HCT116 (cell line): ENCODE measurements at places on chromosomes 1 and 21.
A peak's percentile ranks its signal among the peaks of the same experiment; 100 is the strongest.

GRCh38 chr1:235954306-235955283, 87.9 kb upstream of the LYST start:
- DNase-seq = no peak

GRCh38 chr1:69921486-69921885, 283.9 kb downstream of the LRRC40 start:
- no peak for DNase-seq

GRCh38 chr1:162984699-162985098, 84.5 kb upstream of the RGS4 start:
- no peak for DNase-seq

- no peak for DNase-seq
These were observed 108.7 kb downstream of the USH2A start for GRCh38 chr1:216314379-216315095.

GRCh38 chr1:3466366-3467075, 12.1 kb downstream of the ARHGEF16 start:
- DNase-seq = no peak

GRCh38 chr1:1677718-1678580, 14.6 kb downstream of the SLC35E2B start:
- DNase-seq = no peak

DNA sequence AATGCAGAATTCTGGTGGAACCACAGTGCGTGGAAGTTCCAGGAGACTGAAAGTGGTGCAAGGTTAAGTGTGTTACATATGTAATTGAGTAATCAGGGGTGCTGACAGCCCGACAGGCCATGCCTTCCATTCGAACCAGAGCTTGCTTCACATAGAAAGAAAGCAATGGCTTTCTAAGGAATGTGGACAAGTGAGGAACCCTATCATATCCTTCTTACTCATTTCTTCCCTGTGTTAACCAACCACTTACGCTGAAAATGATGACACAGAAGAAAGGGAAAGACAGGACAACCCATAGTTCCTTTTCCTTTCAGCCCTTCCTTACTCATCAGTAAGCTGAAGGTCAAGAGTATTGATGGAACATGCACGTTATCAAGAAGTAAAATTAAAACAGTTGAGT, 48.1 kb upstream of the KCNA3 start:
- no peak for DNase-seq

DNA sequence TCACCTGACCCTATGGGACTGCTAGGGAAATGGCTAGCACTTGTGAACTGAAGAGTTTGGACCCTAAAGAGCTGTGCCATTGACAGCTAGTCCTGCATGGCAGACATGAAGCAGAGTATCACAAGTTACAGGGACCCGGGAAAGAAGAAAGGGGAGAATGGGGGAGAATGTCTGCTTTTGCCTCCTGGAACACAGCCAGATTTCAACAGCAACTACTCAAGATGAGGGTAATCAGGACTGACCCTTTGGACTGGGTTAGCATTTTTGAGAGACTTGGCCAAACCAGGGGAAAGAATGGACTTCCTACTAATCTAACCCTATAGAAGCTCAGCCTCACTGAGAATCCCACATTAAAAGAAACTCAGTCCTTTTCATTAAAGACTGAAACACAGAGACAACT, 8.7 kb upstream of the UTP25 start:
- no peak for DNase-seq

DNA sequence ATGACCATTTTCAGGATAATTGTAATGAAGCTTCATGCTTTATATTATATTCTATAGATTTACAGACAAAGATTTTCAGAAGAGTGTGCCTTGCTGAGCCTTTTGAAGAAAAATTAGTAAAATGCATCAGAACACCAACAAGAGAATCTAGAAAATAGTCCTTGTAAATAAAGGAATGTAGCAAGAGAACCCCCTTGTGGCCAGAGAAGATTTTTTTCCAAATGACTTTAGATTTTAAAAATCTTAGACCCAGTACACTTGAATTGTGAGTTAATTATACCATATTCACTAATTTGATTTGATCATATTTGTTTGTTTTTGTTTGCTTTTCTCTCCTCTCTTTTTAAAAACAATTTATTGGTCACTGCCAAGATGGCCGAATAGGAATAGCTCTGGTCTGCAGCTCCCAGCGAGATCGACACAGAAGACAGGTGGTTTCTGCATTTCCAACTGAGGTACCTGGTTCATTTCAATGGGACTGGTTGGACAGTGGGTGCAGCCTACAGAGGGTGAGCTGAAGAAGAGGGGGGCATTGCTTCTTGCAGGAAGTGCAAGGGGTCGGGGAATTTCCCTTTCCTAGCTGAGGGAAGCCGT, 12.8 kb upstream of the IFI44L start:
- DNase-seq = peak; percentile 16

DNA sequence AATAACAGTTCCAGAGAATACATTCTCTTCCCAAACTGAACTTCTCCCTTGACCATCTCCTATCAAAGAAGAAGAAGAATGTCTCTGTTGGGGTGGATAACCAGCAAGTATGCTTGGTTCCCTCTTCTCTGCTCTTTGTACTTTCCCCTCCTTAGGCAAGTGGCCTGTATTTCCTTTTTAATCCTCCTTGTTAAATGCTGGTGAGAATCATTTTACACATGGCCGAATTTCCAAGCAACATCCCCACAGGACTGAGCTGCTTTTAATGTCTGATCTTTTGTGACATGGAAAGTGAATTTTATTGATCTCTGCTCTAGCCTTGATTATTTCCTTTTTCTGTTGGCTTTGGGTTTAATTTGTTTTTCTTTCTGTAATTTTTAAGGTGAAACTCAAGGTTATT, 336.7 kb downstream of the DUSP10 start:
- DNase-seq = no peak

- peak; percentile 31 for DNase-seq
These were observed 12.6 kb downstream of the ZC3H12A start for GRCh38 chr1:37486680-37487618.

- no peak for DNase-seq
These were observed 48.5 kb downstream of the RHBG start for GRCh38 chr1:156417401-156418020.

DNA sequence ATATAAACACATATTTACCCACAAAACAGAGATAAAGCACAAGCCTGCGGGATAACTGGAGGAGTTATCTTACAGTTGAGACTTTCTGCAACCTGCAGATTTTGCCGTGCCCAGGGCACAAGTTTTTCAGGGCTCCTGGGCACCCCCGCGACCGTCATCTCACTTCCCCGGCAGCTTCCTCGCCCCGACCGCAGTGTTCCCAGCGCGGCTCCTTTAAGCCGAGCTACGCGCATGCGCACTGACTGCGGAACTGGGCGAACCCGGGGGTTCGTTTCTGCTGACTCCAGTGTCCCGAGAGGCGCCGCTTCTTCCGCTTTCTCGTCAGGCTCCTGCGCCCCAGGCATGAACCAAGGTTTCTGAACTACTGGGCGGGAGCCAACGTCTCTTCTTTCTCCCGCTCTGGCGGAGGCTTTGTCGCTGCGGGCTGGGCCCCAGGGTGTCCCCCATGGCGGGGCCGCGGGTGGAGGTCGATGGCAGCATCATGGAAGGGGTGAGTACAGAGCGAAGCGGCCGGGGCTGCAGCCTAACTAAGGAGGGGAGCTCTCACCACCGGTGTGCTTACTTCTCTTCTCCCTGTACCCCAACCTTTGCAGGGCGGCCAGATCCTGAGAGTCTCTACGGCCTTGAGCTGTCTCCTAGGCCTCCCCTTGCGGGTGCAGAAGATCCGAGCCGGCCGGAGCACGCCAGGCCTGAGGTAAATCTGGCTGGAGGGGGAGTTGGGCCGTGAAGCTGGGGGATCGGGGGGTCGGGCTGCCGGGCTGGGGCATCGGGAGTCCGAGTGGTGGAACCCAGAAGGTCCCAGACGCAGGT, at the start of gene RTCA:
TSS of gene RTCA (plus strand) at position 286 of the 810 bp plus-strand sequence. CDS start at position 446, 160 bp downstream.
- DNase-seq = peak; percentile 87

DNA sequence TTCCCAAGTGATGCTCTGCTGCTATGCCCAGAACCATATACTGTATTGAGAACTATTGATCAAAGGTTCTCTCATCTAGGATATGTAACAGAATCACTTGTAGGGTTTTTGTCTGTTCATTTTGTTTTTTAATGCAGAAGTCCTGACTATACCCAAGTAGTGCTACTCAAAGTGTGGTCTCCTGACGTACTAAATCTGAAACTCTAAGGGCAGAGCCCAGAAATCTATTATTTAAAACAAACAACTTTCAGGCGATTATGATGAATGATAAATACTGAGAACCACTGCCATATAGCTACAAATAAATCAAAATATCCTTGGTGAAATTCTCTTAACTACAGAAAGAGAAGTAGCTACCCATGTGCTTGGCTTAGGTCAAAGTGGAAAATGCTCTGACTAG, 10.1 kb downstream of the ZZZ3 start:
- no peak for DNase-seq

DNA sequence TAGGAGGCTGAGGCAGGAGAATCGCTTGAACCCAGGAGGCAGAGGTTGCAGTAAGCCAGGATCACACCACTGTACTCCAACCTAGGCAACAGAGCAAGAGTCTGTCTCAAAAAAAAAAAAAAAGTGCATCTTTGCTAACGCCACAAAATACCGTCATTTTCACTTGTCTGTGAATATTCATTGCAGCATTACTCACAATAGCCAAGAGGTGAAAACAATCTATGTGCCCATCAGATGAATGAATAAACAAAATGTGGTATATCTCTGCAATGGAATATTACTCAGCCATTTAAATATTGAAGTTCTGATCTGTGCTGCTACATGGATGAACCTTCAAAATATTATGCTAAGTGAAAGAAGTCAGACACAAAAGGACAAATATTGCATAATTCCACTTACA, 7.9 kb upstream of the TIAM1 start:
- no peak for DNase-seq

DNA sequence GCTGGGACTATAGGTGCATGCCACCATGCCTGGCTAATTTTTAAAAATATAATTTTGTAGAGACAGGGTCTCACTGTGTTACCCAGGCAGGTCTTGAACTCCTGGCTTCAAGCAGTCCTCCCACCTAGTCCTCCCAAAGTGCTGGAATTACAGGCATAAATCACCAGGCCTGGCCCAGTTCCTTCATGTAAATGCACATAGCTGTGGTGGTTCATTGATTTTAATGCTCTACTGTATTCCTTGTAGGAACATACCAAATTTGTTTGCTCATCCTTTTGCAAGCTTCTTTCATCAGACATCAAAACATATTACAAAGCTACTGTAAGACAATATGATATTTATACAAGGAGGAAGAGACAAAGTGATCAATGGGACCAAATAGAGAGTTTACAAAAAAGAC, 237.5 kb upstream of the ESRRG start:
- DNase-seq = no peak

GRCh38 chr1:101431956-101432510, 195.2 kb downstream of the S1PR1 start:
- DNase-seq = no peak

DNA sequence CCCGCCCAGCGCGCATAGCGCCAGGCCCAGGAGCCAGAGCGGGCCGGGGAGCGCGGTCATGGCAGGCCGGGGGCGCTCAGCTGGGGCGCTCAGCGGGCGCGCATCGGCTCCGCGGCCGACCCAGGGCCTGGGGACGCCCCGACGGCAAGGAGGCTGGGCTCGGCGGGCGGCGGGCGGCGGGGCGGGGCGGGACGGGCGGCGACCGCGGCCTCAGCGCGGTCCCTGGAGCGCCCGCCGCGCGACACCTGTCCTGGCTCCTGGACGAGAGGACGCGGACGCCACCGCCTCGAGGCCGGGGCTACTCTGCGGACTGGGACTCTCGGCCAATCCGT, 273 bp downstream of the BMP8B start:
- no peak for DNase-seq

DNA sequence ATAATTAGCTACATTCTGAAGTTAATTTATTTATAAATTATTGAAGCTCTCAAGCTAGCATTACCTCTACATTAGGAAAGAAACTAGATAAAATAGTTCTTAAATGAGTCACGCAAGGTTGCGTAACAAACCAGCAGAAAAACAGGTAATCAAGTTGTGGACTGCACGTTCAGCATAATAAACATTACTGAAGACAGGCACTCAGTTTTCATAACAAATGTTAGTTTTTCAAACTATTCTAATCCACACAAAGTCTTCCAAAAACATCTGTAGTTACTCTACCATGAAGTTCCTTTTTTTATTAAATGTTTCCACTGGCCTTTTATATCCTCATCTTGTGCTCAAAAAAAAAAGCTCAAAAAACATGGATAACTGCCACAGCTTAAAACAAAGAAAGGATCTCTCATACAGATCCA, 1.3 kb downstream of the TOR1AIP2 start:
- no peak for DNase-seq

- DNase-seq = peak; percentile 68
These were observed 143.2 kb downstream of the KCTD3 start for GRCh38 chr1:215710036-215710898.

DNA sequence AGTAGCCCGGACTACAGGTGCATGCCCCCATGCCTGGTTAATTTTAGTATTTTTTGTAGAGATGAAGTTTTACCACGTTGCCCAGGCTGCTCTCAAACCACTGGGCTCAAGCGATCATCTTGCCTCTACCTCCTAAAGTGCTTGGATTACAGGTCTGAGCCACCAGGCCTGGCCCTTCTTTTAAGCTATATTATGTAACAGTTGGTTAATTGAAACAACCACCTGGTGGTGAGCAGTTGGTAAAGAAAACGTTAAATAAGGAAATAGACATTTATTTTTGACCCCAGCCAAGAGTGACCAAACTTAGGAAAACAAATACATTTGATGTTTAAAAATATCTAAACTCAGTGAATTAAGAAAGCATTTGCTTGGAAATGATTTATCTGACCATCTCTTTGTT, 12.1 kb upstream of the PDC start:
- DNase-seq = no peak

GRCh38 chr1:117232531-117232930, 21.8 kb upstream of the VTCN1 start:
- DNase-seq = no peak

GRCh38 chr1:45148209-45148825, 58.1 kb downstream of the ZSWIM5 start:
- no peak for DNase-seq

DNA sequence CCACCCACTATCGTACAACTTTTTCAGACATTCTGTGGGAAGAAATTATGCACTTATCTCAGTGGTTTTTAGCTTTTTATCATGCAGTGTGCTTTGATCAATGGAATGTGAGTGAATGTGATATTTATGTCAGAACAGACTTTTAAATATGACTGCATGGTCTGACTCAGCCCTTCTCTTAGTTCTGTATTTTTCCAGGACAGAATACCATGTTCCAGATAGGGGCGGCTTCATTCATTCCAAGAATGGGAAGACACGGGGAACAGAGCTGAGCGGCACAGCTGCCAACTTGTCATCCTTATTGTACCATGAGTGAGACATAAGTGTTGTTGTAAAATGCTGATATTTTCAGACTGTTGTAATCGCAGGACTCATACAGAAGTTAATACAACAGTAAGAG, 214.6 kb upstream of the NCAM2 start:
- DNase-seq = no peak

- no peak for DNase-seq
These were observed 14.1 kb downstream of the ZBTB18 start for GRCh38 chr1:244065063-244065793.
